ENCODE measurements at places on chromosomes 3 and 15. TPM values are rescaled to one million over a fixed set of nuclear protein-coding genes. Genes with fewer than 3 reads are reported as not detected.

The GTF2A2 gene
- 36.1 TPM for total RNA-seq

The GHSR gene
- not detected for total RNA-seq

The DUOXA1 gene
- 0.80 TPM for total RNA-seq

The PPP2R3A gene
- total RNA-seq = 20.6 TPM

The BFSP2 gene
- not detected for total RNA-seq

The GOLGA6L7 gene
- not detected for total RNA-seq

The SLC30A4 gene
- total RNA-seq = 5.9 TPM

The CEP70 gene
- total RNA-seq = 84.0 TPM

The MELTF gene
- 58.2 TPM for total RNA-seq

The SNX4 gene
- total RNA-seq = 51.4 TPM

The STX19 gene
- total RNA-seq = 5.9 TPM

The ZDHHC23 gene
- total RNA-seq = 9.2 TPM

The C3orf22 gene
- total RNA-seq = not detected

The GPD1L gene
- total RNA-seq = 56.3 TPM

The CDCP1 gene
- 1.9 TPM for total RNA-seq

The CHL1 gene
- total RNA-seq = 40.3 TPM

The RYR3 gene
- total RNA-seq = 1.8 TPM

The RTP3 gene
- not detected for total RNA-seq

The GOLGA6A gene
- not detected for total RNA-seq

The PTX3 gene
- total RNA-seq = 94.1 TPM

The PIERCE2 gene
- 4.3 TPM for total RNA-seq

The SV2B gene
- total RNA-seq = 0.44 TPM

The PLSCR5 gene
- not detected for total RNA-seq

The CHDH gene
- 2.9 TPM for total RNA-seq

The ADAMTS7 gene
- total RNA-seq = 7.4 TPM

The MORC1 gene
- not detected for total RNA-seq

Measured in breast epithelium (tissue), 4 donors.